ENCODE measurements at places on chromosomes 5 and 9.

GRCh38 chr5:54705994-54706653 lies 188.6 kb downstream of the SNX18 start:
- no peak for DNase-seq

DNA sequence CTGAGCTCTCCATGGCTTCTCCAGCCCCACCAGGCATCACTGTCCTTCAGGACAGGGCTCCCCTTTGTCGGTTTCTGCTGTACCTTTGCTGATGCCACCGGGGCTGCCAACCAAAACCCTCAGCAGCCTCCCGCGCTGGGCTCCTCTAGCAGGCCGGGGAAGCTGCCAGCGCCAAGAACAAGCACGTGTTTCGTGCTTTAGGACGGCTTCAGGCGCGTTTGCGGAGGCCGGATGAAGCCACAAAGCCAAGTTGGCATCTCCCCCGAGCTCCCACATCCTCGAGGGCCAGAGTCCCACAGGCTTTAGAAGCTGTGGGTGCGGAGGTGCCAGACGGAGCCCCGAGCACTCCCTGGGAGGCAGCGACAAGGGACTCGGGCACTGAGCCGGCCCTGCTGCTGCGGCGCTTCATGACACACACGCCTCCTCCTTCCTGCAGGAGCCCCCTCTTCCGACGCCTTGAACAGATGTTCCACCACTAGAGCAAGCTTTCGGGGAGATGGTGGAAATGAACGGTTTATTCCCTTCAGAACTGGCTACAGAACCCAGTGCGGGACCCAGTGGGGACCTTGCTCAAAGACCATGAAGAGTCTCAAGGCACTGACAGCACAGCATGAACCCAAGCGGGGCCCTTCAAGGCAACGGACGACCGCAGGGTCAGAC lies 36.7 kb downstream of the SARDH start:
- DNase-seq, result no peak

DNA sequence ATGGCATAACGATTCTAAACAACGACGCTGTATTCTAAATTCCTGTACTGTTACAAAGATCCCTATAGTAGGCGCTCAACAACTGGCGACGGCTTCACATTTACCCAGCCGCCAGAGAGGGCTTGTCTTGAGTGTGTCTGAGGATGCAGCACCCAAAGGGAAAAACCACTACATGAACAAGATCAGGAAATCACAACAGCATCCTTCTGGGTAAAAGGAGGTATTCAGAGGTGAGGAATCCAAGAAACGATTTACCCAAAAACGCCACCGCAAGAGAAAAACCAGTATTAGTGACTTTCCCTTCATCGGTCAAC lies 711 bp downstream of the TTC33 start:
- peak; percentile 81 for DNase-seq

- DNase-seq, result no peak
Measured at GRCh38 chr5:82339792-82340191, 61.6 kb upstream of the RPS23 start.

DNA sequence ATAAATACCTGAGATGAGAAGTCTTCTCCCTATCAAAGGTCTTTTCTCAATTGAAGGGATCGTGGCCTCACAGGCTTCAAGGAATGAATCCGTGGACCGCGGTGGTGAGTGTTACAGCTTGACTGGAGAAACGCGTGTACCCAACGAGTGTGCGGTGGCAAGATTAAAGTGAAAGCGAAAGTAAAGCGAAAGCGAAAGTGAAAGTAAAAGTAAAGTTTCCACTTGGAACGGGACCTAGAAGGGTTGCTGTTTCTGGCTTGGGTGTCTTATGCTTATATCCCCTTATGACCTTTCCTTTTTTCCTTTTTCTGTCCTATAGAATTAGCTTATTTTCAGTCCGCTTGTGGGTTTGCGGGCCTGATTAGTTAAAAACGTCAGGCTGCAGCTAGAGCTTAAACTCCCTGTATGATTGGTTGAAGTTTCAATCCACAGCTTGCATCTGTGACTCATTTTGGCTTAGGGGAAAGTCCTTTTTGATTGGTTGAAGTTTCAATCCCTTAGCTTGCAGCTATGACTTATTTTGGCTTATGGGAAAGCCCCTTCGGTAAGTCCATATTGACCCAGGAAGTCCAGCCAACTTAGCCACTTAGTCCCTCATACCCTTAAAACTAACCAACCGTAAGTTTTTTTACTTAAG lies 924.3 kb upstream of the CDH10 start:
- peak; percentile 48 for DNase-seq

DNA sequence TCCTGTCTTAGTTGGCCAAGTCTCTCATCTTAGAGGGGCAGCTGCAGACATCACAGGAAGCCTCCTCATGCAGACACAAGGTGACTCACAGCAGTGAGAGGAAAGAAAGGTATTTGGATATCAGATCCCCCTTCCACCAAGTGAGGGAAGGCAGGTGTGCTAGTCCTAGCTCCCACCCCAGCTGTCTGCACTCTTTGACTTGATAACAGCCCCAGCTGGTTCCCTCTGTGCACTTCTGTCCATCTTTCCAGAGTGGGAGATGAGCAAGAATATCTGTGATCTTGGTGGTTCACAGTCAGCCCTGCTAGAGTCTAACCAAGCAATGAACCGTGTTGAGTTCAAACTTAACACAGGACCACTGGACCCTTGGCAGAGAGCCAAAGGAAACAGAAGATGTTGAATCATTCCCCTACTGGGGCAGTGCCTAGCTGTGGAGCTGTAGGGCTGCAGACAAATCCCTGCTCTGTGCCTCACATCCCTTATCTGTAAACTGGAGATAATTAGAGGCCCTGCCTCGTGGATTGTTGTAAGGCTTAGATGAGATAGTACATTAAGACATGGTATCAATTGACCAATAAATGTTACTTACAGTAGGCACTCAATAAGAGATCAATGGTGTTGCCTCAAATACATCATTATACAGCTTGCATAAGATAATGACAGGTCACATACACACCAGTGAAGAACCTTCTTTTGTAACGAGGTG lies 39.1 kb downstream of the SH3RF2 start:
- DNase-seq, result peak; percentile 25

DNA sequence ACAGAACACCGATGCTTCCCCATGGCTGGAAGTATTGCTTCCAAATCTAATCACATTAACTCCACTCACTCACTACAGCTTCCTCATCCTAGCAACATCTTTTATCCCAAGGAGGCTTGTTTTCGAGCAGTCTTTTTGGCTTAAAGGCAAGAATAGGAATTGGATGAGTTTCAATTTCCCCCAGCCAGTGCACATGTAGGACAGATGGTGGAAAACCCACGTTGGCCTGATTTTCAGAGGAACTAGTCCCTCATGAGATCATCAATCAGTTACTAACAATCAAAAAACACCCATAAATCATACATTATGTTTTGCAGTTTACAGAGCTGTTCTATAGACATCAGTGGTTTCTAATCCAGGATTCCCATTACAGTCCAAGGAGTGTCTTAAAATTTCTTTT lies 48.5 kb upstream of the AGXT2 start:
- DNase-seq, result no peak

DNA sequence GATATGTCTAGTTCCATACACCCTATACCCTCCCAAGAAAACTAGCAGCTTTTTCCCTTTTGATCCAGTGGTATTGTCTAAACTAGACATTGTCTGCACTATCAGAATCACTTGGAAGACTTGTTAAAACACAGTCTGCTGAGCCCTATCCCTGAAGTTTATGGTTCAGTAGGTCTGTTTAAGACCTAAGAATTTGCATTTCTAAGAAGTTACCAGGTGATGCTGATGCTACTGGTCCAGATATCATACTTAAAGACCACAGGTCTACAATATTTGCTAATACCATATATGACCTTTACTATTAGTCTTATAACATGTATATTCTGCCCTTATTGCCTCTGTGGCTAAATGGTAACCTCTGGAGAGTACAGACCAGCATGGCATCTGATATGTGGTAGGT lies 23.3 kb downstream of the SKIC3 start:
- DNase-seq, result no peak

DNA sequence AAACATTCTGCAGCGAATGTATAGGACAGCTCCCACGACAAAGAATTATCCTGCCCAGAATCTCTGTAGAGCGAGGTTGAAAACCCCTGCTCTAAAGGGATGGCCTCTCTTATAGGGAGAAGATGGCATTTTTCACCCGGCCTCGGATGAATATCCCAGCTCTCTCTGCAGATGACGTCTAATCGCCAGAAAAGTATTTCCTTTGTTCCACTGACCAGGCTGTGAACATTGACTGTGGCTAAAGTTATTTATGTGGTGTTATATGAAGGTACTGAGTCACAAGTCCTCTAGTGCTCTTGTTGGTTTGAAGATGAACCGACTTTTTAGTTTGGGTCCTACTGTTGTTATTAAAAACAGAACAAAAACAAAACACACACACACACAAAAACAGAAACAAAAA lies 17.4 kb upstream of the RARS1 start:
- no peak for DNase-seq

DNA sequence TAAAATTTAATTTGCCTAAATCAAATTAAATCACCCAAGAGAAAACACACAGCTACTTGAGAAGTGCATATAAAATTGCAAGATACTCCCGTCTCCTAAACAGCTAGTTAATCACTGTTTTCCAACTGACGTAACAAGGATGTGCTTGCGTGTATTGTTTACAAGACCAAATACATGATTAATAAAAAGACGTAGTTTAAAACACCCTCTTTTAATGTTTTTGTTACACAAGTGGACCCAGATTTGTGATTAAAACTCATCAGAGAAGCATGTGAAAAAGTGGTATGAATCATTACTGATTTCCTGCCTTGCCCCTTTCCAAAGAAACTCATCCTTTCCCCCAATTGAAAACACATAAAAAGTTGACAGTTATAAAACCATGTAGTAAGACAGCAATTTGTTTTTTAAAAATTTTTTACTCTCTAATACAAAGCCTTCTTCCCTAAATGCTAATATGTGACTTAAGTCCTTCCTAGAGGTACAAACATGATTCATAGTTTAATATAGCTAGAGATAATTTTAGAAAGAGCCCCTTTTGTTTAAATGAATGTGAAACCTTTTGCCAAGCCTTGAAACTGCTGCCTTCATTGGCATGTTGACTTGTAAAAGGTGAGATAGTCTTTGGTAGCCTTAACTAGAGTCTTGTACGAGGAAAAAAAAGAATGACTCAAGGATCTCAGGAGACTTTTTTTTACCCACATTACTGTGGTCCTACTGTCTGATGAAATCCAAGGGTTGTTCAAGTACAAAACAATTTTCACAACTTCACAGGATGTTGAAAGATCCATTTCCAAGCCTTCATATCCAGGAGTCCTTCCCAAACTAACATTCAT lies 61.4 kb upstream of the FST start:
- DNase-seq, result no peak
